ENCODE measurements at places on chromosomes 3 and 15.

GRCh38 chr15:52178765-52179164 is 12.4 kb downstream of the GNB5 start:
- peak; percentile 4 for ATAC-seq

GRCh38 chr15:72229947-72230196 is 1.1 kb downstream of the PKM start:
- no peak for ATAC-seq

DNA sequence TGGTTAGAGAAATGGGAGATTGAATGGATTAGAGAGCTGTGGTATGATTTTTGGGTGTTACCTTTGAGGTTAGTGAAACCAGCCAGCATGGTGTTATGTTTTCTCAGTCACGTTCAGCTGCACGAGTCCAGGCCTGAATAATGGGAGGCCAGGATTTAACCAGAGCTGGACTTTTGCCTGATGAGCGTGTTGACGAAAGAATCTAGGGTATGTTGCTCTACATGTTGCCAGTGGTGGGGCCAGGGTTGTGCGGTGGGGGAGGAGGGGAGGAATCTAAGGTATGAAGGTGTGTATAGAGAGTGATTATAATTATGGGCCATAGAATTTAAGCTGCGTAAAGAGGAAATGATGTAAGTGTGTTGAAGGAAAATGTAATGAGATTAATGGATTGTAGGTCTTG is 22.8 kb downstream of the MINDY2 start:
- no peak for ATAC-seq

DNA sequence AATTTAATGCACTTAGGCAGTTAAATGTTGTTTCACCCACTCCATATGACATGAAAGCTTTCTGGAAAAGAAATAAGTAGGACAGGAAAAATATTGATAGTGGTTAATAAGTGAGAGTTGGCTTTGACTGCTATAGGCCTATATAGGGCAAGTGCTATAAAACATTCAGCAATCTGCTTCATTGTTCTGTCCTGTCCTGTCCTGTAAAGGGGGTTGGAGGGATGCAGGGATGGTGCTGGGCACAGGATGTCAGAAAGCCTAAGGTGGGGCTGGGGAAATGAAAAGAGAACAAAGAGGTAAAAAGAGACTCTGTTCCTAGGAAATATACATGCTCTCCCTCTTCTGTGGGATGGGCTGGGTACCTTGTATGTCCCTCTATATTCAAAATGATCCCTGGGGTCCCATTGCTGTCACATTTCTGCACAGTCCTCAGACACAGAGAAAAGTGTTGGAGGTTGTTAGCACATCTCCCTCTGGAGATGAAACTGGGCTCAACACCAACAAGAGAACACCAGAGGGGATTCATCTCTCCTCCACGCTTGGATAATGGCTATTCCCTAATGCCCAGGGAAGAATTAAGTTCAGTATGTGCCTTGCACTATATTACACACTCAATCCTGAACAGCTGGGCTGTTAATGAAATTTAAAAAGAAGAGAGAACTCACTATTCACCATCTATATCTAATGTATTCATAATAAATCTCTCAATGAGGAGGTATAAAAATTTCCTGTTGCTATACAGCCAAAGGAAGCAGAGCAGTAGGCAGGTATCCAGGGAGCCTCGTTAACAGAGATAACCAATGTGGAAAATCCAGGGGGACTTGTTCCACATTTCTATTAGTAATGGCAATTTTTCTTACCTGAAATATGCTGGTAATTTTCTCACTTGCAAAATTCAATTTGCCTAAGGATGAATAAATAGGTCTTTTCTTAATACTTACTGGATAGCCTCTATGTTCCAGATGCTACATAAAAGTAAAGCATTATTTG is 108.1 kb upstream of the ZBED2 start:
- no peak for ATAC-seq

DNA sequence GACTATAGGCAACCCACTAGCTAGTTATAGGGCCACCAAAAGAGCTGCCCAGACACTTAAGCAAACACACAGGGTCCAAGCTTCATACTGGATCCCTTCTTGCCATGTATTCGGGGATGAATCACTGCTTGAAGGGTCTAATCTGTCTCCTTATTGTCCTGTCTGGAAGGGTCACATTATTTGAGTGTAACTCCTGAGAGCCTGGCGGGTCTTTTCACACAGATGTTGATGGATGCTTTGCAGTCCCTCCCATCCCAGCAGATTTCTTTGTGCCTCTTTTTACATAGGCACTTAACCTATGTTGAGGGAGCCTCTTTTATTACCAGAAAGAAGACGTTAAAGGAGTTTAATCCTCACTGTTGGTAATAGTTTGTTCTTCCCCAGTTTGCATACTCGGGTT is 56.6 kb downstream of the BBX start:
- ATAC-seq, result no peak

- ATAC-seq, result no peak
These were observed 16.6 kb downstream of the BTLA start for GRCh38 chr3:112482675-112483074.

- no peak for ATAC-seq
These were observed 153.5 kb downstream of the FNDC3B start for GRCh38 chr3:172192830-172193415.

GRCh38 chr15:101441696-101442095 is 47.8 kb downstream of the PCSK6 start:
- ATAC-seq, result no peak

DNA sequence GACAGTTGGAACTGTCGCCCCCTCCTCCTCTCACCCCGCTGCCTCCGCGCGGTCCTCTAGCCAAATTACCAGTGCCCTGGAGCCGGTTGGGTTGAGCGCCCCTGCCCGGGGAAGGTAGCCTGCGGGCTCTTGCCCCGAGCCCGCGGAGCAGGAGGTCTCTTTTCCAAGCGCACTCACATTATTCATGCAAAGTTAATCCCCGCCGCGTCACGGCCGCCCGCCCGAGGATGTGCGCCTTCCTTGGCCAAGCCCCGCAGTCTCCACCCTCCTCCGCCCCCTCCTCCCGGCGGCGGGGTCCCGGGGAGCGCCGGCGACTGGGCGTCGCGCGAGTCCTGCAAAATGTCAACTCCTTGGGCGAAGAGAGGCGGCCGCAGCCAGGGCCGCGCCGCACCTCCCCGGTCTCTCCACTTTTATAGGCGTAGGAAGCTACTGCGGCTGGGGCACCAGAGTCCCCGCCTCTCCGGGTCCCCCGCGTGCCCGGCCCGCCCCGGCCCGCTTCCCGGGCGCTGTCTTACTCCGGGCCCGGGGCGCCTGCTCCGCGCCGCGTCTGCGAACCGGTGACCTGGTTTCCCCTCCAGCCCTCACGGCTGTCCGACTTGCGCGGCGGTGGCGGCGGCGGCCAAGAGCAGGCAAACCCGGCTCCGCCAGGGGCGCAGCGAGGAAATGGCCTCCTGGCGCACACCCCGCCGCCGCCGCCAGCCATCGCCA is at the start of gene THRB:
TSS of gene THRB (minus strand) at position 233 of the 708 bp plus-strand sequence.
- ATAC-seq, result peak; percentile 91

- ATAC-seq, result no peak
These were observed 94.4 kb downstream of the DNAJB8 start for GRCh38 chr3:128372281-128372680.

- ATAC-seq, result no peak
These were observed 13.2 kb downstream of the ARHGEF3 start for GRCh38 chr3:56788521-56788920.

DNA sequence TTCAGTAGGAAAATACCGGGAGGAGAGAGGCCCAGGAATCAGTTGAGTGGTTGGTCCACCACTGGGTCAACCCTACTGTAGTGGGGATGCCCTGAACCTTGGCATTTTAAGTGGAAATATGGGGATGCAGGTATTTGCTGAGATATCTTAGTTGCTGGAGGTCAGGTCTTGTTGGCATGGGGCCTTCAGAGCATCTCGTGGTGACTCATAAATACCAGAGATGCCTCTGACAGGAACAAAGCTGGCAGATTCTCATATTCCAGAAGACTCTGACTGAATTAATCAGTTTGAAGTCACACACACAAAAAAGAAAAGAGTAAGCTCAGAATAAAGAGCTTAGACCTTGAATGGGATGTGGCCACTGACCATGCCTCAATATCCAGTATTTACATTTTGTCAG is 91.6 kb downstream of the CACNA2D3 start:
- ATAC-seq, result no peak

GRCh38 chr3:63349583-63350573 is 71.8 kb downstream of the SYNPR start:
- peak; percentile 79 for ATAC-seq

DNA sequence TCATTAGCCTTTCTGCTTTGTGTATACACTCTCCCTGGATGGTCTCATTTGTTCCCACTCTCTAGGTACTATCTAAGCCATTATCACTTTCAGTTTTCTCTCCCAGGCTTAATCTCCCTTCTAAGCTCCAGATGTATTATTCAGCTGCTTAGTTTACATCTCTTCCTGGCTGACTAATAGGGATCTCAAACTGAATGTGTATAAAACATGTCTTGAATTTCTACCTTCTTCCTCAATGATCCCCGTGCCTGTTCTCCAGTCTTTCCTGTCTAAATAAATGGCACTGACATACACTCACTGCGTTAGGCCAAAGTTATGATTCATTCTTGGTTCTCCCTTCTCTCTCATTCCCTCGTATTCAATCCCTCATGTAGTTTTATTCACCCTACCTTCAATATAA is 127.3 kb downstream of the NR2F2 start:
- no peak for ATAC-seq

- ATAC-seq, result no peak
These were observed 12.0 kb upstream of the ATP1B3 start for GRCh38 chr3:141864281-141864970.

- ATAC-seq, result no peak
These were observed 93.7 kb downstream of the NPTN start for GRCh38 chr15:73539212-73540128.

- no peak for ATAC-seq
These were observed 224.1 kb upstream of the HES1 start for GRCh38 chr3:193911784-193912340.

DNA sequence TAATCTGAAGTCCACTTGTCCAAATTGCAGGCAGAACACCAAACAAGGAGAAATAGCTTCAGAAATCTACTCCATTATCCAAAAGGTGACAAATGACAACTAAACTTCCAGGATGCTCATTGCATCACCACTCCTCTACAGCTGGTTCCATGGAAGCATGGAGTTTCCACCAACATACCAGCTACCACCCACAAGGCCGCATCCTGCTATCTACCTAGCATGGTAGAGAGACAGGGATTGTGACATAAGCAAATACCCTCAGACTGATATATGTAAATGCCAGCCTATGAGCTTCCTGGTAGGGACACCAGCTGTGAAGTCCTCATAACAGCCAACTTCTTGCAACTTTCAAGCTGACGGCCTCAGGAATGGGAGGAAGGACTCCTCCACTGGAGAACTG is at the start of gene TRIM42:
TSS of gene TRIM42 (plus strand) at position 301 of the 400 bp plus-strand sequence. CDS start 166 bp downstream, outside the sequence.
- no peak for ATAC-seq

DNA sequence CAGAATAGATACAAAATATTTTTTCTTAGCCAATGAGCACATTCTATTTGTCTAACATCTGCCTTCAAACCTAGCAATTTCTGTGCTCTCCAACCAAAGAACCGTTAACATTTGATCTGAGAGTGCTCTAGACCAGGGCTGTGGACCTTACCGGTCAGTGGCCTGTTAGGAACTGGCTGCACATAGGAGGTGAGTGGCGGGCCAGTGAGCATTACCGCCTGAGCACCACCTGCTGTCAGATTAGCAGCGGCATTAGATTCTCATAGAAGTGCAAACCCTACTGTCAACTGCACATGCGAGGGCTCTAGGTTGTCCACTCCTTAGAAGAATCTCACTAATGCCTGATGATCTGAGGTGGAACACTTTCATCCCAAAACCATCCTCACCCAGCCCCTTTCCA is 131.7 kb downstream of the CADM2 start:
- ATAC-seq, result no peak

- ATAC-seq, result no peak
These were observed 110.4 kb upstream of the GMNC start for GRCh38 chr3:190972840-190973270.

DNA sequence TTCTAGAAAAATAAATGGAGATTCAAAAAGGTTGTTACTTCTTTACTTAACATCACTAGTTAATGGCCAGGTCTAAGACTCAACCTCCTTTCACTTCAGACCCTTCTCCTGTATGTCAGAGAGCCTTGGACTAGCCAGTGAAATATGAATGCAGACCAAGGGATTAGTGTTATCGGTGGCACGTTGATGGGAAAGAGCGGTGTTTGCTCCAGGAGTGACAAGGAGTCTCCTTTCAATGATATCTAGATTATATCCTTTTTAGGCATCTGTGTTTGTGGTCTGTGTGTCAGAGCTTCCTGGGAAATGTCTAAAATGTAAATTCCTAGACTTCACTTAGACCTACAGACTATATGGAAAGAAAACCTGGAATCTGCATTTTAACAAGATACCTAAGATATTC is 658.0 kb upstream of the KCNMB2 start:
- no peak for ATAC-seq

DNA sequence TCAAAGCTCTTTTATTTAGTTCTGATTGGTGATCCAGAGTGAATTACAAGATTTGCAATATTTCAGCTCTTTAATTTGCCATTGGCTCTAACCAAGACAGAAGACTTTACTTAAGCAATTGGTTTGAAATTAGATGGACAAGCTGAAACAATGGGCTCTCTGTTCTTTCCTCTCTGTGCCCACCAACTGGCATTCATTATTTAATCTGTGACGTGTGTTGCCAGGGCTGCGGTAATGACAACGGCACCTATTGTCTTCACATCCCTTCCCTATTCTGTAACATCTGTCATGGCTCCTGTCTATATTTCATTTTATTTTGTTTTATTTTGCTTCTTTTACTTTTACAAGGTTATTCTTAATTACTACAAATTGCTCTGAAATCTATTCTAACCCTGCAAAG is 33.9 kb downstream of the PLD1 start:
- no peak for ATAC-seq

DNA sequence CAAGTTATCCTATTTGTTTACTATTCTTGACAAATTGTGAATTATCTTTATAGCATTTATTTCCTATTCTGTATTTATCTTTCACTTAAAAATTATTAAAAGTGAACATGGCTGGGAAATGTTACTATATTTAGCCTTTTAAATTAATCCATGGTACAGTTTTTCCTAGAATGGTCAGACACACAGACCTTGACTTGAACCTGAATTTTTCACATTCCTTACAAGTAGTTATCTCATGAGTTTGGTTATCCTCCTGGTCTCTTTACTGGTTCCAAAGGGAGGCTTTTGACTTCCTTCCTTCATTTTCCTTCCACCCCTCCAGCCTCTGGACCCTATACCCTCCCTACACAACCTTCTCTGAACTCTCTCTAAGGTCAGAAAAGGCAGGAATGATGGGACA is 280.6 kb downstream of the SATB1 start:
- ATAC-seq, result no peak

DNA sequence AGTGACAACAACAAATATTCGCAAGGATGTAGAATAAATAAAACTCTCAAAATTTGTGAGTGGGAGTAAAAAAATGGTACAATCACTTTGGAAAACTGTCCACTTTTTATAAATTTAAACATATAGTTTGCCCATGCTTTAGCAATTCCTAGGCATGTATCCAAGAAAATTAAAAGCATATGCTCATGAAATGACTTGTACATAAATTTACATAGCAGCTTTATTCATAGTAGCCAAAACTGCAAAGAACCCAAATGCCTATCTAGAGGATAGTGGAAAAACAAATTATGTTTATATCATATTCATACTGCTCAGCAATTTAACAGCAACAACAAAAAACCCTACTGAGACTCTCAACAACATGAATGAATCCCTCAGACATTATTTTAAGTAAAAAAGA is 363.6 kb upstream of the CCDC54 start:
- no peak for ATAC-seq
